ENCODE measurements at places on chromosomes 11 and 22.

- no peak for DNase-seq
Observed at GRCh38 chr11:45683271-45684058, 18.0 kb upstream of the CHST1 start.

GRCh38 chr11:82733444-82734119, at the start of gene FAM181B:
Gene FAM181B (minus strand): TSS chr11:82733864. CDS start chr11:82733729, 135 bp downstream.
- DNase-seq, result peak; percentile 10

- DNase-seq, result no peak
Observed at GRCh38 chr22:43011079-43011478, 3.9 kb downstream of the PACSIN2 start.

DNA sequence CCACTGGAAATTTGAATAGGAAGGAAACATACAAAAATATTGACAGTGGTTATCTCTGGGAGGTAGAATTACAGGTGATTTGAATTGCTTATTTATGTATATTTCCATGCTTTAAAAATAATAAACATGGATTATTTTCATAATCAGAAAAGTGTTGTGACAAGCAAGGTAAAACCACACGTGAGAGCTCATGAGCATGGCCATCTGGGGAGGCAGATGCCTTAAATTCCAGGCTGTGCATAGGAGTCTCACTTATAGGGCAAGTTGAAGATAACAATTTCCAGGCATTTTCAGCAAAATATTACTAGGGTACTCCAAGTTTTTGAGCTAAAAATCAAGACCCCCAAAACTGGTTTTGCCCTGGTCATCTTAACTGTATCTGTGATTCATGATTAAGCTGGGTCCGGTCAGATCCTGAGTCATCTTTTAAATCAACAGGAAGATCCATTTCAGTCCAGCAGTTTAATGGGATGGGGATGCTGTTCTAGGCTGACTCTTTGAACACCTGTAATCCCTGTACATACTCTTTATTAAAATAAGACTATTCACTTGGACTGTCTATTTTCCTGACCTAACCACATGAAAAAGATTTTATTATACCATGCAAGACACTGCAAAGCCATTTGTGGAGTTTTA, 115.8 kb upstream of the NARS2 start:
- DNase-seq, result peak; percentile 7

- DNase-seq, result no peak
Observed at GRCh38 chr11:35122308-35122707, 16.7 kb upstream of the CD44 start.

GRCh38 chr11:11998091-11998781, 10.2 kb downstream of the DKK3 start:
- peak; percentile 82 for DNase-seq
